HFFc6 (cell line): ENCODE measurements at places on chromosomes 4 and X. TPM values are rescaled to one million over a fixed set of nuclear protein-coding genes. Genes with fewer than 3 reads are reported as not detected.

VSIG4 gene
- total RNA-seq: not detected in 3 replicates

EIF4E gene
- total RNA-seq: 109 to 147 TPM (median 125 TPM) in 3 replicates

PRRG1 gene
- 12.5 to 14.1 TPM (median 12.9 TPM) in 3 replicates for total RNA-seq

AMER1 gene
- total RNA-seq: 1.8 to 2.0 TPM (median 2.0 TPM) in 3 replicates

NEK1 gene
- 8.3 to 10.3 TPM (median 9.9 TPM) in 3 replicates for total RNA-seq

GAGE12E gene
- total RNA-seq: not detected in 3 replicates

HMGN5 gene
- 1.3 to 1.9 TPM (median 1.8 TPM) in 3 replicates for total RNA-seq

GPR34 gene
- not detected in 3 replicates for total RNA-seq

ENPP6 gene
- not detected in 3 replicates for total RNA-seq

DCAF12L2 gene
- total RNA-seq: not detected in 3 replicates

DNA sequence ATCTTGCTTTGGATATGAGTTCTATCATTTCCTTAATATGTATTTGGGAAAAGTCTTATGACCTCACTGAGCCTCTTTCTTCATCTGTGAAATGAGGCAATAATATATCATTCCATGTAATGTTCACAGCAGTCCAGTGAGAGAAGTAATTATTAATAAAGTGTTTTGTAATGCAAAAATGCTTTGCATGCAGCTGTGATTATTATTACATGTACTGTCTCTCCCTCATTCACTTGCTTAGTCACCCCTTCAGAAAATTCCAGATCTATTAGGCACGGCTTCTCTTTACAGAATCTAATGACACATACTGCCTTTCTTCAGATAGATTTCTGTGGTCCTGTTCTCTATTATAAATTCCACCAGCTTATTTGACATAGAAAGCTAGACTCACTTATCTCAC lies 53.5 kb upstream of the FGF13 start:
- no peaks in the 10 kb centered on the region for H3K27me3 ChIP-seq
- no peak overlapping the region for H3K4me3 ChIP-seq
- H3K36me3 ChIP-seq: no peaks in the 10 kb centered on the region
- DNase-seq: no peak
- H3K4me1 ChIP-seq: no peaks in the 10 kb centered on the region
- H3K27ac ChIP-seq: no peak overlapping the region

DNA sequence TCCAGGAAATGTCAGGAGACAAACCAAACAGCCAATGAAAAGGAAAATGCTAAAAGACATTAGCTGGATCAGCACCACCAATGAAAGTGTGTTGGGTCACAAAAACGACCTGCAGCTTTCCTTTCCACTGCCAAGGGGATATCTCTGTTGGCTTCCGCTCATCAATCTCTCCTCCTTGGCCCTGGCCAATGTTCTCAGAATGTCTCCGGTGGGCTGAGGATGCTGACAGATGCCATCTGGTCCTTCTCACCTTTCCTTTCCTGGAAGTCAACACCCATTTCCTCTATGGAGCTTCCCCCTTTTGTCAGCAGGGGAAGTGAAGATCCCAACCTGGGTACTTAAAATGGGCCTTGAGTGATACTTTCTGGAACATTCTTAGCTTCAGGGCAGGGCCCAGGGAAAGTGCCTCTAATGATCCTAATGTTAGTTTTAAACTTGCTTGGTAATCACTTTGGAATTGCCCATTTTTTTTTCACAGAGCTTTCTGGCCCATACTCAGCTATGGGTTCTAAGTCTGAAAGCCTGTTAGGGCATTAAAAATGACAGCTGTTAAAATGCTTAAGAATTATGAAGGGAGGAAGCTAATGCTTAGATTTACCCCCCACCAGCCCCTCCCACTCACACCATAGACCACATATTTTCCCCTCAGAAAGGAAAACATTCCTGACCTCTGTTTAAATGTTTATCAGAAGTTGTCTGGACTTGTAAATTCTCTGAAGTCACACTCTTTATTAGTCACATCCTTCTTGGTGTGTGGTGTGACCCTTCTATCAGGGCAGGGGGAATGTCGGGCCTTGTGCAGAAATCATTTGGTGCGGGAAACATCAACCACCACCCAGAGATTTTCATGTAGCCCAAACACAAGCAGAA lies 29.2 kb downstream of the IGFBP7 start:
- peak overlapping the region; percentile 91 for H3K27ac ChIP-seq
- peak; percentile 97 for DNase-seq
- peaks cover 99% of the 10 kb centered on the region for H3K4me1 ChIP-seq
- H3K27me3 ChIP-seq: peaks cover 4% of the 10 kb centered on the region; the same call in 1 of the 2 replicates
- H3K4me3 ChIP-seq: peak overlapping the region; percentile 55

DNA sequence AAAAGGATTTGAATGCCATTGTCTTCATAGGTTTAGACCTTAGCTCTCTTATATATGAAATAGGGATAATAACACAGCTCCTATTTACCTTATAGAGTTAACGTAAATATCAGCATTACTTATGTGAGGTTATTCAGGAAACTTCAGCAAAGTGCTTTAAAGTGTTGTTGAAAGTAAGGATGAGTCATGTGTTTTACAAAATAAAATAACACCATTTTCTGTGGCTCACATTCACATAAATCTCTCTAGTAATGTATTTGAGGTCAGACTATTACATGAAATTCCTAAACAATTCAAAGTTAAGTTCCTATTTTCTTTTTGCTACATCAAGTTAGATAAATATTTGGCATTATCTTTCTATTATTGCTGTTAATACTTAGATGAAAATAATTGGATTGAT lies 2.9 kb downstream of the GNRHR start:
- H3K4me1 ChIP-seq: peaks cover 29% of the 10 kb centered on the region
- H3K27me3 ChIP-seq: no peaks in the 10 kb centered on the region
- DNase-seq: peak; percentile 18

DNA sequence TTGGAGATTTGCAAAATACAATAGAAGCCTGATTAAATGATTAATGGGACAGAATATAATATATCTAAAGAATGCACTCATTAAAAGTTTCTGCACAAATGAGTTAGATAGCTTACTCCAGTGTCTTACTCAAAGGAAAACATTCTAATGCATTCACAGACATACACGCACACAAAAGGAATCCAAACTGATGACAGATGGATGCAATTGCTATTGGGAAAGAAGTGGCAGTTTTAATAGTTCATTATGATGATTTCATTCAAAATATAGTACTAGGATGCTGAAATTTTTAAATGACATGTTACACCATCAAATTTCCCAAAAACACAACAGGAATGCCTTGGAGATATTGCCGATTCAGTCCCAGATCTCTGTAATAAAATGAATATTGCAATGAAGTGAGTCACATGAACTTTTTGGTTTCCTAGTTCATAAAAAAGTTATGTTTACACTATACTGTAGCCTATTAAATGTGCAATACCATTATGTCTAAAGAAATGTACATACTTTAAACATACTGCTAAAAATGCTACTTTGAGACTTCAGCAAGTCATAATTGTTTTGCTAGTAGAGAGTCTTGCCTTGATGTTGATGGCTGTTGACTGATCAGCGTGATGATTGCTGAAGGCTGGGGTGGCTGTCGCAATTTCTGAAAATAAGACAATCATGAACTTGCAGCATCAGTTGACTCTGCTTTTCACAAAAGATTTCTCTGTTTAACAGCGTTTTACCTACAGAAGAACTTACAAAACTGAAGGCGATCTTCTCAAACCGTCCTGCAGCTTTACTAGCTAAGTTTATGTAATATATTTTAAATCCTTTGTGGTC lies 45.6 kb downstream of the BBS12 start:
- H3K4me1 ChIP-seq: peaks cover 88% of the 10 kb centered on the region
- DNase-seq: peak; percentile 90
- peak overlapping the region; percentile 49 for H3K4me3 ChIP-seq
- peak overlapping the region; percentile 79 for H3K27ac ChIP-seq
- H3K27me3 ChIP-seq: no peaks in the 10 kb centered on the region; the same call in 1 of the 2 replicates

DNA sequence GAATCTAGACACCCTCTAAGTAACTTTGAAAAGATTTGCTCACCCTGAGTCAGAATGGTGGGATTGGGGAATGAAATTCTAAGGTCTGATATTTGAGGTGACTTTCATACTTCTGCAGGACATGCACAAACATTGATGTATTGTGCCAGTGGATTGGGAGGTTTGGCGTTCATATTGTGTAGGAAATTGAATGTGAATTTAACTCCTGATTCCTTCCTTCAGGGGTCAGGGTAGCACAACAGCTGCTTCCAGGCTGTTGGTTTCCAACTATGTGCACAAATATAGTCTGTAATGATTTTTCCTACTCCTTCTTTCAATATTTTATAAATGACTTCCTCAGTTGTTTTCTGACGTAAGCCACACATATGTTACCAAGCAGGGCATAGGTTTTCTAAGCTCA lies 3.1 kb downstream of the IL1RAPL1 start:
- DNase-seq: no peak
- no peaks in the 10 kb centered on the region for H3K36me3 ChIP-seq
- no peaks in the 10 kb centered on the region for H3K4me1 ChIP-seq
- H3K27me3 ChIP-seq: no peaks in the 10 kb centered on the region

- H3K4me1 ChIP-seq: no peaks in the 10 kb centered on the region
- H3K36me3 ChIP-seq: peaks cover 22% of the 10 kb centered on the region
- no peak overlapping the region; the same call in 1 of the 2 replicates for H3K4me3 ChIP-seq
- H3K27me3 ChIP-seq: peaks cover 7% of the 10 kb centered on the region
- H3K27ac ChIP-seq: no peak overlapping the region
Observed at GRCh38 chrX:331825-332495, 13.4 kb upstream of the GTPBP6 start.

GRCh38 chr4:70299643-70300042 lies 35.1 kb upstream of the CABS1 start:
- no peak for DNase-seq
- H3K36me3 ChIP-seq: no peaks in the 10 kb centered on the region
- no peak overlapping the region for H3K27ac ChIP-seq
- H3K4me3 ChIP-seq: no peak overlapping the region
- no peaks in the 10 kb centered on the region for H3K4me1 ChIP-seq
- no peaks in the 10 kb centered on the region for H3K27me3 ChIP-seq

DNA sequence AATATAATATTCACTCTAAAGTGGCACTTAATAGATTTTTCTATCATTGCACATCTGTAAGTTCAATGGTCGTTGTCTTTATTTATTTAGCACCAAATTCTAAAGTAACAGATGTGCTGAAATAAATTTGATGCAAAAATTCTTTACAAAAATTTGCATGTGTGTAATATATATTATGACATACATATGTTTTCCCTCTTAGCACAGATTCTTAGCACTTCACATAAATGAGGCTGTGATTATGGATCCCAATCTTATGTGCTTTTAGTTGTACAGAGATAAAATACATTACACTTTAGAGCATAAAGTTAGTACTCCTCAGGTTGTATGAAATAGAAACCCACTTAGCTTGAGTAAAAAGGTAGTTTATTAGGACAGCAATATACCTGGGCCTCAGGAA lies 915.1 kb downstream of the ADGRL3 start:
- no peak overlapping the region for H3K4me3 ChIP-seq
- H3K27me3 ChIP-seq: no peaks in the 10 kb centered on the region
- H3K4me1 ChIP-seq: no peaks in the 10 kb centered on the region
- DNase-seq: no peak
- H3K36me3 ChIP-seq: no peaks in the 10 kb centered on the region

- peaks cover 50% of the 10 kb centered on the region for H3K4me1 ChIP-seq
- DNase-seq: peak; percentile 91
- no peaks in the 10 kb centered on the region for H3K36me3 ChIP-seq
Observed at GRCh38 chrX:46791927-46792809, 33.2 kb upstream of the SLC9A7 start.

GRCh38 chr4:181896614-181897013 lies 346.6 kb upstream of the TENM3 start:
- no peak overlapping the region for H3K27ac ChIP-seq
- no peak overlapping the region for H3K4me3 ChIP-seq
- H3K36me3 ChIP-seq: 0 out of 2 replicates have a peak, but pooled peaks cover 5% of the 10 kb centered on the region
- H3K27me3 ChIP-seq: peaks cover 5% of the 10 kb centered on the region

DNA sequence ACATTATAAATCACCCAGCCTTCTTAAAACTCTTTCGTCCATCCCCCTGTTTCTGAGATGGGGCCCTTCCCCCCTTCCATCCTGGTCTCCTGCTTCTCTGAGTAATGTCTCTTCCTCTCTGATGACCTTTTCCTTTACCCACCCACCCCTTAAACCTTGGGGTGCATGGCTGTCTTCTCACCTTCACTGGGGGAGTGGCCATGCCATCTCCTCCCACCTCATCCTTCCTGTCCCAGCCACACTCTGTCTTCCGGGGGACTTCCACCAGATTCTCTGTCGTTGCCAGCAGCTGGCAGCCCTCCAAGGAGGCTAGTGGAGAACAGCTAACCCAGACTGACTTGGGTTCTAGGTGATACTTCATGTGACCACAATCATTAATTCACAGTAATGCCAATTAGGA lies 83.2 kb upstream of the SCML1 start:
- no peak overlapping the region for H3K27ac ChIP-seq
- H3K27me3 ChIP-seq: peaks cover 2% of the 10 kb centered on the region; the same call in 1 of the 2 replicates
- no peaks in the 10 kb centered on the region for H3K36me3 ChIP-seq
- DNase-seq: no peak
- H3K4me3 ChIP-seq: no peak overlapping the region

GRCh38 chr4:98686847-98687246 lies 28.4 kb upstream of the TSPAN5 start:
- H3K4me3 ChIP-seq: no peak overlapping the region
- DNase-seq: no peak
- no peak overlapping the region for H3K27ac ChIP-seq
- peaks cover 3% of the 10 kb centered on the region; the same call in 1 of the 2 replicates for H3K27me3 ChIP-seq
- H3K4me1 ChIP-seq: peaks cover 64% of the 10 kb centered on the region

GRCh38 chr4:172962564-172963353 lies 205.9 kb upstream of the GALNT7 start:
- peaks cover 11% of the 10 kb centered on the region for H3K27me3 ChIP-seq
- DNase-seq: peak; percentile 20
- no peak overlapping the region for H3K4me3 ChIP-seq
- H3K4me1 ChIP-seq: no peaks in the 10 kb centered on the region
- no peak overlapping the region for H3K27ac ChIP-seq

GRCh38 chrX:40056420-40056819 lies 41.3 kb downstream of the BCOR start:
- H3K27ac ChIP-seq: peak overlapping the region; percentile 13
- H3K4me1 ChIP-seq: peaks cover 34% of the 10 kb centered on the region
- DNase-seq: no peak

- peaks cover 10% of the 10 kb centered on the region for H3K4me1 ChIP-seq
- no peak overlapping the region for H3K4me3 ChIP-seq
- no peaks in the 10 kb centered on the region; the same call in 1 of the 2 replicates for H3K27me3 ChIP-seq
- no peak overlapping the region for H3K27ac ChIP-seq
- DNase-seq: no peak
Observed at GRCh38 chr4:78669453-78669852, 106.7 kb upstream of the BMP2K start.

- no peak overlapping the region for H3K27ac ChIP-seq
- H3K4me1 ChIP-seq: no peaks in the 10 kb centered on the region
- no peaks in the 10 kb centered on the region for H3K36me3 ChIP-seq
Observed at GRCh38 chrX:106619797-106620196, 8.0 kb downstream of the RADX start.

- peaks cover 13% of the 10 kb centered on the region; the same call in 1 of the 2 replicates for H3K4me1 ChIP-seq
- H3K36me3 ChIP-seq: no peaks in the 10 kb centered on the region
- H3K27me3 ChIP-seq: peaks cover 1% of the 10 kb centered on the region
- no peak overlapping the region for H3K4me3 ChIP-seq
- no peak overlapping the region for H3K27ac ChIP-seq
Observed at GRCh38 chrX:152960115-152960514, 33.8 kb downstream of the PNMA5 start.

DNA sequence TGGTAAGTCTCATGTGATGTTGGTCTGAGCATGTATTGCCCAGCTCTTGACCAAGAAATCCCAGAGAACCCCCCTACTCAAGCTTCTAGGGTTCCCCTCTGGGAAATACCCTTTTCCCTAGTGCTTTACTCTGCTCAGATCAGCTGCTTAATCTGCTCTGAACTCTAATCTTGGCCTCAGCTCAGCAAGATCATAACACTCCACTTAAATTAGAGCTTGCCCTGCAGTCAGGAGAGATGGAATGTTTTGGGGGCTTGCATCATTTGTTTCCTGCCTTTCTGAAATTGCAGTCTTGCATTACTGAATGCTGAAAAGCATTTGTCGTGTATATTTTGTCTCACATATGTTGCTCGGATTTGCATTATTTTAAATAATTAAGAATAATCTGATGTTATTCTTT lies 1153.6 kb downstream of the FSTL5 start:
- DNase-seq: no peak
- H3K36me3 ChIP-seq: no peaks in the 10 kb centered on the region
